Small intestine (tissue), 16 donors: ENCODE measurements at places on chromosomes 3 and 15.

DNA sequence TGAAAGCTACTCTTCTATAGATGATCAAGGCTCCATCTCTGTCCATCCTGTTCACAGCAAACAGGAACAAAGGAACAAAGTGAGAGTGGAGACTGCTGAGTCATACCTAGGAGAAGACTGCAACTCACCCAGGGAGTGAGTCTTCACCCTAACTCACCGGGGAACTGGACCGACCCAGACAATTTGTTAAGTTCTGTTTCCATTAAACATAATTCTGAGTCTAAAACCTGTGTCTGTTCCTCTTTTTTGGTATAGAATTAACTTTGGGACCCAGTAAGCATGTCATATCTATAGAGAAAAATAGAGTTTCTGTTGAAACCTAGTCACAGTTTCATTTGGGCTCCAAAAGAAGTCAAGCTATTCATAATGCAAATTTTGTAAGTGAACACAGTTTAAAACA is 21.6 kb downstream of the CCDC80 start:
- no peak for DNase-seq

DNA sequence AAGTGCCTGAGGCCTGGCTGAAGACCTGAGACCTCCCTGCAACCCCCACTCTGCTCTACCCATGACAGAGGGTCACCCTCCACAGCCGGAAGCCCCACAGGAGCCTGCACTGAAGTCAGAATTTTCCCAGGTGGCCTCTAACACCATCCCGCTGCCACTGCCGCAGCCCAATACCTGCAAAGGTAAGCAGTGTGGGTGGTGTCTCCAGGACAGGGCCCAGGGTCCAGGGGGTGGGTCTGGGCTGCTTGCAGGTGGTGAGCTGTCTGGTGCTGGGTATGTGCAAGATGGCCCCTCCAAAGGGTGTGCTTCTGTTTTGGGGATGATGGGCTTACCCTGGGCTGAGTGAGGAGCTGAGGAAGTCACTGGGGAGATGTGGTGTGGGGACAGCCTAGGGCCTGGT is 69.9 kb downstream of the FBLN2 start:
- no peak for DNase-seq

DNA sequence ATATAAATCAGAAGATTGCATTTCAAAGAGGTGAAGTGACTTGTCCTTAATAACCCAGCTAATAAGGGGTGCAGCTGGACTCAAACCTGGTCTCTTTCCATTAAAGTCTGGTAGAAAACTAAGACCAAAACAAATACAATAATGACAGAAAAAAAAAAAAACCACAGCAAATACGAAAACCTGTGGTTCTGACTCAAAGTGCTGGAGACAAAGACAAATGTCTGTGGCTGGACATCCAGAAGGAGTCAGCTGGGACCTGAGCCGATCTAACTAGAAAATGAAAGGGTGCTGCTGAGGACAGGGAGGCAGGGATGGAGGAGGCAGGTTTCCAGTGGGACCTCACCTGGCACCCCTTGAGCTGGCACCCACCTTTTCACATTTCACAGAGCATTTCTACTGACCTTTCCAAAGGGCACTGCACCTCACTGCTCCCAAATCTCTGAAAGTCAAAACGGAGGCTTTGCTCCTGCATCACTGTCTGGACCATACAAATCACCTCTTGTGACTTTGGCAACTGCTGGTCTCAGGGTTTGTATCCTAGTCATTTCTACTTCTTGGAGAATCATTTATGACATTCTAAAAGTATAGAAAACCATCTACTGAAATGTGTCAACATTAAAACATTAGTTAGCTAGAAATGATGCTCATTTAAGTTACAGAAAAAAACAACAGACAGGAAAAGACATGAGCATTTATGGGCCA is 61.7 kb downstream of the CCNL1 start:
- no peak for DNase-seq

DNA sequence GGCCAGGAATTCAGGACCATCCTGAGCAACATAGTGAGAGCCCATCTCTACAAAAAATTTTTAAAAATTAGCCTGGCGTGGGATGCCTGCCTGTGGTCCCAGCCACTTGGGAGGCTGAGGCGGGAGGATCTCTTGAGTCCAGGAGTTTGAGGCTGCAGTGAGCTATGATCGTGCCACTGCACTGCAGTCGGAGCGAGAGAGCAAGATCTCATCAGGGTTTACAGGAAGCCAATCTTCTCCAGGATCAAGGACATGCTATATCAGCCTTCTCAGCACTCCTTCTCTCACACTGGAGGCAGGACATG is 451 bp upstream of the STOML1 start:
- DNase-seq: no peak

GRCh38 chr3:134085034-134085775 is 55.5 kb upstream of the SLCO2A1 start:
- DNase-seq: no peak

- DNase-seq: no peak
Observed at GRCh38 chr3:141384575-141384974, 16.3 kb downstream of the ZBTB38 start.

DNA sequence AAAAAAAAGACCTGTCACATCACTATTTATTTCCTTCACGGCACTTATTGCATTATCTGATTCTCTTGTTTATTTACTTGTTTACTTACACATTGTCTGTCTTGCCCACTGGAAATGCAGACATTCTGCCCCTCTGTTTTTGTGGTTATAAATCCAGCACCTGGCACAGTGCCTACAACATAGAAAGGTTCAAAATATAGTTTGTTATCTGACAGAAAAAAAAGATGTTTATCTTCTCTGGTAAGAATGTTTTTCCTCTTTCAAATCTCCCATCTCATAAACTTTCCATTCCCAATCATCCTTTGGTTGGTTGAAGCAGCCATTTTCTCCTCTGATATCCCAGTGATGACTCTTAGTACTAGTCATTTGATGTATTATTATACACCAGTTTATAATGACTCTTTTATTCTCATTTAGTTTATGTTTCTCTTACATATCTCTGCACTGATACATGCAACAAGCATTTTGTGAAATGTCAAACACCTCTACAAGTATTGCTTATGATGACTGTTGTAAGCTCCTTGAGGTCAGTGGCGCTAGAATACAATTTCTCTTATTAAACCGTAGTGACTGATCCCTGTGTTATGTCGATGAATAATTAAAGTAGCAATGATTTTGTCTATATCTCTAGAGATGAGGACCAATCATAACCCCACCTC is 398.4 kb upstream of the TBL1XR1 start:
- DNase-seq: no peak

DNA sequence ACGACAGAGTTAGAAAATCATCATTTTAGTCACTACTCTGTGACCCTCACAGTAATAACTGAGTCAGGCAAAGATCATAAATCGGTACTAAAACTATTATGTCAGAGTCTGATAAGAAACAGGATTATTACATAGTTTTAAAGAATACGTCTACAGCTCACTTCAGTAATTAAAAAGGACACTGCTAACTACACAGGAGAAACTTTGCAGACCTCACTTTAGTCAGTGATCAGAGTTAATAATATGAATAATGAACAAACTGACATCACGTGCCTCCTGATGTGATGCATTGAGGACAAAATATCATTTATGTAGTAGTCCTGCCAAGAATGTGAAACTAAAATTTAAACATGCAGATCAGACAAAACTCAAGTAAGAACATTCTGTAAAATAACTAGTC is 162.2 kb downstream of the PCCB start:
- DNase-seq: no peak
